Tibial nerve (tissue), 4 donors: ENCODE measurements at places on chromosomes 16 and 17. TPM values are rescaled to one million over a fixed set of nuclear protein-coding genes. Genes with fewer than 3 reads are reported as not detected.

- DNase-seq: no peak
Measured at GRCh38 chr17:14442798-14443528, 142.1 kb downstream of the HS3ST3B1 start.

The CYTH1 gene
- total RNA-seq: 81.0 TPM

DNA sequence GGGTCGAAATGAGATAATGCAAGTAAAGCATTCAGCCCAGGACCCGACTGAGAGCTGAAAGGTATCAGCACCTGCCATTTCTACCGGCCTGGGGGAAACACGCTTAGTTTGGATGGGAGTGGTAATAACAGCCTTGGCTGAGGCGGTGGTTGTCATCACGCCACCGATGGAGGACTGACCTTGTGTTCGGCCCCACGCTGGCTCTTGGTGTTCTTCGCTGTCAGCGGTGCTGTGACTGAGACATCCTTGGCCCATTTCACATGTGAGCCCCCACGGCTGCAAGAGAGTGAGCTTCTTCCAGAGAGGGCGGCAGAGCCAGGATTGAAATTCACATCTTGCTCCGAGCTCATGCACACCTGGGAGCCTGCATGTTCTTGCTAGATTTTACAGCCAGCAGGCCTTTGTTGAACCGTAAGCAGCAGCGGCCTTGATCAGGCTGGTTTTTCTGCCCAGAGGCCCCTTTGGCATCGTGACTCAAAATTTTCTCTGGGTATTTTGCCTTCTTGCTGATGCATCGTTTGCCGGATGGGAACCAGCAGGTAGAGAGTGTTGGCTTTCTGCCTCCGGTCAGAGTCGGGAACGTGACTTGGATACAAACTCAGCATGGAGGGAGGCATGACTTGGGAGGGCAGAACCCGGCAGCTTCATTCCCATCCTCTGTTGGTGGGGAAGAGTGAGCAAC, 341.5 kb downstream of the SNX29 start:
- no peak for DNase-seq

The HBA1 gene
- total RNA-seq: 81.6 TPM
